Mesothelial cell of epicardium (in vitro differentiated cells): ENCODE measurements at places on chromosomes 6 and 20.

- H3K27me3 ChIP-seq, result peaks cover 17% of the 10 kb centered on the region
- peaks cover 5% of the 10 kb centered on the region for H3K4me1 ChIP-seq
- H3K36me3 ChIP-seq, result no peaks in the 10 kb centered on the region
- H3K27ac ChIP-seq, result no peak overlapping the region
- no peak overlapping the region for H3K4me3 ChIP-seq
Measured at GRCh38 chr6:122289762-122290539, 109.5 kb upstream of the HSF2 start.

- H3K27ac ChIP-seq, result no peak overlapping the region
- no peak overlapping the region for H3K4me3 ChIP-seq
- H3K4me1 ChIP-seq, result peaks cover 11% of the 10 kb centered on the region
- DNase-seq, result no peak
- peaks cover 37% of the 10 kb centered on the region for H3K36me3 ChIP-seq
- no peaks in the 10 kb centered on the region for H3K27me3 ChIP-seq
Measured at GRCh38 chr20:32830437-32830836, 10.7 kb downstream of the MAPRE1 start.

DNA sequence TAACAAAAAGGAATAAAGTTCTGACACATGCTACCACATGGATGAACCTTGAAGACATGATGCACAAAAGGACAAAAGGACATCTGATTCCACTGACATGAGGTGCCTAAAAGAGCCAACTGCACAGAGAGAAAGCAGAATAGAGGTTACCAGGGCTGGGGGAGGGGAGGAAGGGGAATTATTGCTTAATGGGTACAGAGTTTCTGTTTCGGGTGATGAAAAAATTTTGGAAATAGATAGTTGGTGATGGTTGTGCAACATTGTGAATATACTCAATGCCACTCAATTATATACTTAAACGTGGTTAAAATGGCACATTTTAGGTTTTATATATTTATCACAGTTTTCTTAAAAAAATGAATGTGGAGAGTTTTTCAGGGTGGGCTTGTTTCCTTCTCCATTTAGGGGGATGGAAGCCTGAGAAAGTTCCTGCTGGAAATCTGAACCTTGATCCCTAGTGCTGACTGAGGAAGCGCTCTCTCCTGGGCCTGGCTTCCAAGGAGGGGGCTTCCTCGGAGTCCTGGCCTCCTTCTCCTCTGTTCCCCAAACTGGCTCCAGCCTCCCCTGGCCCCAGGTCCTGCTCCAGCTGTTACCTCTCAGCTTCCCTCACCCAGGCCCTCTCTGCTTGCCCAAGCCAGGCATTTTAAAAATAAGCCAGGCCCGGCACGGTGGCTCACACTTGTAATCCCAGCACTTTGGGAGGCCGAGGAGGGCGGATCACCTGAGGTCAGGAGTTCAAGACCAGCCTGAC lies 79.2 kb downstream of the NOL4L start:
- peaks cover 26% of the 10 kb centered on the region for H3K36me3 ChIP-seq
- H3K27ac ChIP-seq, result no peak overlapping the region
- no peak for DNase-seq
- peaks cover 28% of the 10 kb centered on the region for H3K4me1 ChIP-seq
- H3K4me3 ChIP-seq, result no peak overlapping the region

DNA sequence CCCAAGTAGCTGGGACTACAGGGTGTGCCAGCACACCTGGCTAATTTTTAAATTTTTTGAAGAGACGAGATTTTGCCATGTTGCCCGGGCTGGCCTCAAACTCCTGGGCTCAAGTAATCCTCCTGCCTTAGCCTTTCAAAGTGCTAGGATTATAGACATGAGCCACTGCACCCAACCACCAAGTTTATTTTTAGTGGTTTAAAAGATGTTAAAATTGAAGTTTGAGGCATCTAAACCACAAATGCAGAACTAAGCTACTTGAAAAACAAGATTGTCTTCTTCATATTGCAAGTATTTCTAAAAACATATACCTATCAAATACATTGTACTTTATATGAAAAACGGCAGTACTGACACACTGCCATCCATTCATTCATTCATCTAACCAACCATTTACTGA lies 31.6 kb downstream of the WASF1 start:
- peaks cover 21% of the 10 kb centered on the region for H3K36me3 ChIP-seq
- no peaks in the 10 kb centered on the region for H3K4me1 ChIP-seq
- H3K27me3 ChIP-seq, result no peaks in the 10 kb centered on the region
- H3K27ac ChIP-seq, result peak overlapping the region; percentile 72

DNA sequence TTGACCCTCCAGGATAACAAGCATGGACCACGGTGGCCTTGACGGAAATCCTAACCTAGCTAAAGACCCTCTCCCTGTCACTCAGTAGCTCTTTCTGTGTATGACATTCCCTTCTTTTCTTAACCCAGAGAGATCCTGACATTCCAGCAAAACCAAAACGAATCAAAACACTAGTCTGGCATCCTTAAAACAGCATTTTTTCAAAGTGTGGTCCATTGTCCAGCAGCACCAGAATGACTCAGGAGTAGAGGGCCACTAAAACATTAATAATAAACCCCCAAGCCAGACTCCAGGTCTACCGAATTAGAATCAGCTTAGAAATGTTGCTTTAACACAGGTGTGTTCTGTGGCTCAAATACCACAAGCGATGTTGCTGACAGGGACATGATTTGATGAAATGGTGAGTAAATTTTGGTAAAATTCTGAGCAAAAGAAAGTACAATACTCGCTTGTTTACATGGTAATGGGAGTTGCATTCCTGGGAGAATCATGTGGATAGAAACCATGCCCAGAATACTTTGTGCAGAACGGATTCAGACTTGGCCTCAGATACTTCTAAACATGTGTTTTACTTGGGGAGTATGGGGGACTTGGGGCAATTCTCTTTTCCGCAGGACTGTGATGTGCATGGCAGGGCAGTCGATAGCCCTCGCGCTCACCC lies 174.2 kb upstream of the KCNG1 start:
- DNase-seq, result no peak
- no peaks in the 10 kb centered on the region for H3K36me3 ChIP-seq
- H3K4me3 ChIP-seq, result no peak overlapping the region
- H3K27me3 ChIP-seq, result no peaks in the 10 kb centered on the region
- H3K27ac ChIP-seq, result no peak overlapping the region

- no peaks in the 10 kb centered on the region for H3K27me3 ChIP-seq
- H3K4me3 ChIP-seq, result no peak overlapping the region
- no peaks in the 10 kb centered on the region for H3K4me1 ChIP-seq
- H3K27ac ChIP-seq, result no peak overlapping the region
- DNase-seq, result no peak
Measured at GRCh38 chr6:152846825-152847224, 96.2 kb downstream of the VIP start.

DNA sequence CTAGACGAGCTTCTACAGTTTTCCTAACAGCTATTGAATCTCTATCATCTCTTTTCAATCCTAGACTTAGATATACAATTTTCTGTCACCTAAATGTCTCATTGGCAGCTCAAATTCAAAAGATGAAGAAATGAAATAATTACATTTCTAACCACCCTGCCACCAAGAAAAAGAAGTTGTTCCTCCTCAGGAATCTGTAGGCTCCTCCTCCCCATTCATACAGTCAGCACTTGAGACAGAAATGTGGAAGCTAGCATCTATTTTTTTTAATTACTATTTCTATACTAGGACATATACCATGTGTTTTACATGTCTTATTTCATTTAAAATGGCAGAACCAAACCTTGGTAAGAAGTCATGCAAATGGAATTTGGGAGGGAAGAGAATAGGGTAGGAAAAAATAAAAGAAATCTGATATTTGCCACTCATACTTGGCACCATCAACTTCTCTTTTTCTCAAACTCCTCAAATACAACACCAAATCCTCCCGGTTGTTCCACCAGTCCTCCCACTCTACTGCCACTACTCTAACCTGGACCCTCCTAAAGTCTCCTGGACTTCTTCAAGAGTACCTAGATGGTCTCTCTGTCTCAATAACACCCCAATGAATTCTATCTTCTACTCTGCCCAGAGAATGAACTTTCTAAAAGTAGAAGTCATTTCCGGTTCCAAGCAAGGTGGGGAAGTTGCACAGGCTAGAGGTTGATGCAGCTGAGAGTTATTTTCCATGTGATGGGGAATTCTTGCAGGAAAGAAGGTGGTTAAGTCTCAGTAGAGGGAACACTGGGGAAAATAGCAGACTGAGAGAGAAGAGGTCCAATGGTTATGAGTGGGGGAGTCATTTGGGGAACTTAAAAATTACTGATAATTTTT lies 54.1 kb downstream of the ATXN1 start:
- peaks cover 31% of the 10 kb centered on the region for H3K4me1 ChIP-seq
- peaks cover 2% of the 10 kb centered on the region for H3K36me3 ChIP-seq
- no peak overlapping the region for H3K27ac ChIP-seq
- H3K4me3 ChIP-seq, result no peak overlapping the region
- no peak for DNase-seq
- H3K27me3 ChIP-seq, result no peaks in the 10 kb centered on the region

DNA sequence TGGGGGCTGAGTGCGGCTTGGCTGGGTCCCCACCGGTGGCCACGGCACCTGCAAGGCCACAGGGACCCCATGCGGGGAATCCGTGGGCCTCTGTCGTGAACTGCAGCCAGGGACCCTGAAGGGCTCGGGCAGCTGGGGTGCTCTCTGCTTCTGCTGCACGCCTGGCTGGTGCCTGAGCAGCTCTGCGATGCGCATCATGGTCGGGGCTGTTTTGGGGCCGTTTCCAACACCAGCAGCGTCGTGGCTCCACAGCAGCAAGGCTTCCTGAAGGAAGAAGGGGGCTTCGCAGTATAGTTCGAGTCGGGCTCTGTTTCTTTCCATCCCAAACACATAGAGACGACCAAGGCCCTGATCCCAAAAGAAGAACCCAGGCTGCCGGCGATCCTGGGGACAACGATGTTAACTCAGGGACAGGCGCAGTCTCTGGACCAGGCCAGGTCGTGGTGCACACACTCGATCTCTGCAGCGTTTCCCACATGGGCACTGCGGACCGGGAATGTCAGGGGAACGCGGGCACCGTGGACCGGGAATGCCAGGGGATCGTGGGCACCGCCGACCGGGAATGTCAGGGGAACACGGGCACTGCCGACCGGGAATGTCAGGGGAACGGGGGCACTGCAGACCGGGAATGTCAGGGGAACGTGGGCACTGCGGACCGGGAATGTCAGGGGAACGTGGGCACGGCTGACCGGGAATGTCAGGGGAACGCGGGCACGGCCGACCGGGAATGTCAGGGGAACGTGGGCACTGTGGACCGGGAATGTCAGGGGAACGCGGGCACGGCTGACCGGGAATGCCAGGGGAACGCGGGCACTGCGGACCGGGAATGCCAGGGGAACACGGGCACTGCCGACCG lies 36.8 kb upstream of the BHLHE23 start:
- DNase-seq, result no peak
- H3K27ac ChIP-seq, result no peak overlapping the region
- H3K4me1 ChIP-seq, result no peaks in the 10 kb centered on the region
- H3K4me3 ChIP-seq, result no peak overlapping the region
- H3K27me3 ChIP-seq, result peaks cover 72% of the 10 kb centered on the region
- no peaks in the 10 kb centered on the region for H3K36me3 ChIP-seq

DNA sequence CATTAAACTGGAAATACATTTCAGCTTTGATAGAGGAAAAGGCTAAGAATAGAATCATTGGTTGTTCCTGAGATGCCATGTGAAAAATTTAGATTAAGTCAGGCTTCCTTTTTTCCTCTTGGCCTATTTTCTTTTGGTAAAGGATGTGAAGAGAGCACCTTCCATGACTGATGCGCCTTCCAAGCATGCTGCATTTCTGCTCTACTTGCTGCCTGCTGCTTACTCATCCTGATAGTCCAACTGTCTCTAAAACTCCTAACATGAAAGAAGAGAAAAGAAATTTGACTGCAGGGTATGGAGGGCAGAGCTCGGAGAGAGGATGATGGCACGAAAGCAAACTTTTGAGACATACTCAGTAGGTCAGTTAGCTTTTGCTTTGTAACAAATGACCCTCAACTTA lies 28.8 kb downstream of the SNAP25 start:
- no peak overlapping the region for H3K27ac ChIP-seq
- peaks cover 7% of the 10 kb centered on the region for H3K27me3 ChIP-seq
- no peaks in the 10 kb centered on the region for H3K4me1 ChIP-seq
- H3K36me3 ChIP-seq, result no peaks in the 10 kb centered on the region

GRCh38 chr6:15340775-15341174 lies 94.9 kb downstream of the JARID2 start:
- H3K27ac ChIP-seq, result no peak overlapping the region
- peaks cover 44% of the 10 kb centered on the region for H3K4me1 ChIP-seq
- no peaks in the 10 kb centered on the region for H3K36me3 ChIP-seq

DNA sequence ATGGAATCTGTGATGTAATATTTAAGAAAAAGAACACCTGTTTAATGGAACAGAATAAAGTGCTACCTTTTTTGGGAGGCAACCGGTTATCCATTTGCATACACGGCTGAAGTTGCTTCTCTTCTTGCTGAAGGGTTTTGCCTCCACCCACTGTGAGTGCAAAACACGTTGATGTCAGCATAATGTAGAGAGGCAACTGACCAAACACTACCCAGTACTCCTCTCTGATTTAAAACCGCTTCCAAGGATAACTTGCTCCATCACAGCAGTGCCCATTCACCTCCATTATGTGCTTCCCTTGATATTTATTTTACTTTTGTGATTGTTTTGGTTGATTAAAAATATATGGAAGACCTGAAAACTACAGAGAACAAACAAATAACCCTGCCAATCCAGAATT lies 1.4 kb downstream of the SLC17A1 start:
- H3K4me3 ChIP-seq, result no peak overlapping the region
- no peaks in the 10 kb centered on the region for H3K4me1 ChIP-seq

GRCh38 chr6:18491308-18492045 lies 104.3 kb downstream of the RNF144B start:
- H3K36me3 ChIP-seq, result no peaks in the 10 kb centered on the region
- H3K27ac ChIP-seq, result peak overlapping the region; percentile 72
- peaks cover 31% of the 10 kb centered on the region for H3K4me1 ChIP-seq
- DNase-seq, result no peak
- no peak overlapping the region for H3K4me3 ChIP-seq

GRCh38 chr6:82494367-82494766 lies 130.8 kb downstream of the TPBG start:
- no peak for DNase-seq
- no peaks in the 10 kb centered on the region for H3K27me3 ChIP-seq
- H3K36me3 ChIP-seq, result no peaks in the 10 kb centered on the region
- H3K4me1 ChIP-seq, result peaks cover 11% of the 10 kb centered on the region
- no peak overlapping the region for H3K4me3 ChIP-seq

DNA sequence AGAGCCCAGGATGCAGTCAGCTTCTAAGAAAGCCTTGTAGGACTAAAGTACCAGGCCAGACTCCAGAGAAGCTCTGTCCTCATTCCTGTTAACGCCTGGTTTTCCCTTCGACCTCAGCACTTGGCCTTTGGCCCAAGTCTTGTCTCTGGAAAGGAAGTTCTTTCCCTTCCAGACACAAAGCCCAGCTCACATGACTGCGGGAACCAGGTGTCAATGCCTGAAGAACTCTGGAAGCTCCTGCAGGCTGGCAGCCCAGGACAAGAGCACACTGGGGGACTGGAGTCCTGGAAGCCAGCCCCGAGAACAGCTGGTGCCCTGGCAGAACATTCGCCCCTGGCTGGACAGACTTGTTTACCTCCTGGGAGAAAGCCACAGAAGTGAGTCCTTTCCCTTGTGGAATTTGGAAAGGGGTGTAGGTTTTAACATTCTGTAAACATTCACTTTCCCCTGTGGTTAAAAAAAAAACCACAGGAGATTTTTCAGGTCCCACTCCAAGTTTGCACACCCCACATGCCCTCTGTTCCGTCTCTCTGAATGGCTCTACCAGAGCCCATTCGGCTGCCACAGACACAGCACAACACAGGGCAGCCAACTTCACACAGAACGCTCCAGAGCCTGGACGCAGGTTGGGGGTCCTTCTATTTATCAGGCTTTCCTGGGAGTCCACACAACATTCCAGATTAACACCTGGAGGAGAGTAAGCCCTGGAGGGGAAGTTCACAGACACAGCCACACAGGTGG lies 18.1 kb downstream of the ACSS1 start:
- H3K4me1 ChIP-seq, result peaks cover 23% of the 10 kb centered on the region
- H3K36me3 ChIP-seq, result no peaks in the 10 kb centered on the region
- DNase-seq, result no peak
- no peaks in the 10 kb centered on the region for H3K27me3 ChIP-seq
- peak overlapping the region; percentile 34 for H3K27ac ChIP-seq
